ENCODE measurements at places on chromosomes 16 and 17. TPM values are rescaled to one million over a fixed set of nuclear protein-coding genes. Genes with fewer than 3 reads are reported as not detected.

DNA sequence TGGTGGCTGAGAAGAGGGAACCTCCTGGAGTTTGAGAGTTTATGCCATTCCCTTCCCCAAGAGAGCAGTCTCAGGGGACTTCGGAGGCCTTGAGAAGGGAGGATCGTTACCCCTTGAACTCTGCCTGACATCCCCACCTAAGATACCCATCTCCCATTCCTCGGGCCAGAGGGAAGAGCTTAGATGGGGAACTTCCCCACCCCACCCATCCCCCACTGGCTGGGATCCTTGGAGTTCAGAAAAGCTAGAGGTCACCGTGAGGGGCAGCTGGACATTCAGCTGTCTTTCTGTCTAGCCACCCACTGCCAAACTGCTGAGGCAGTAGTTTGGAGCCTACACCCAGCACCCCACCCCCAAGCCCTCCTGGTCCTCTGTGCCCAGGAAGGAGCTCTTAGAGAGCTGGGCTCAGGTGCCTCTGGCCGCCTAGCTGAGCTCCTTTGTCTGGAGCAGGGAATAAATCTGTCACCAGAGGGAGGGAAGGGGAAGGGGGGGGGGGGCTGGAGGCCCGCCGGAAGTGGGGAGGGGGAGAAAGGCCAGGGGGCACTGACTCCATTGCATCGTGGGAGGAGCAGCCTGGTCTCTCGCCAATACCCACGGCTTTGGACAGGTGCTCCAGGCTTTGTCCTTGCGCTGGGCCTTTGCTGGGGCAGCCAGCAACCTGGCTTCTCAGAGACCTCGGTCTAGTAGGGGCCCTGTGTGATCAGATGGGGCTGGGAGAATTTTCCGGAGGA, 1.0 kb downstream of the HSD11B2 start:
- DNase-seq: no peak

The ASGR2 gene
- total RNA-seq: not detected

The IRX5 gene
- total RNA-seq: not detected

The PLXDC1 gene
- total RNA-seq: 1.2 TPM

The CACNA1G gene
- not detected for total RNA-seq
